Esophagus muscularis mucosa (tissue), 4 donors: ENCODE measurements at places on chromosomes 12 and 14.

GRCh38 chr12:39627914-39628313 is 8.3 kb upstream of the ABCD2 start:
- DNase-seq, result no peak

- no peak for DNase-seq
Measured at GRCh38 chr12:16555630-16556029, 50.3 kb downstream of the LMO3 start.

GRCh38 chr14:92421751-92422150 is 91.8 kb upstream of the RIN3 start:
- DNase-seq, result no peak

- DNase-seq, result no peak
Measured at GRCh38 chr12:46944771-46945170, 119.0 kb upstream of the SLC38A4 start.

GRCh38 chr14:80456209-80456608 is 244.9 kb upstream of the DIO2 start:
- no peak for DNase-seq

GRCh38 chr12:93176610-93177126 is 201.1 kb upstream of the NUDT4 start:
- no peak for DNase-seq

GRCh38 chr14:21804981-21805380 is 131.4 kb upstream of the OR4E1 start:
- no peak for DNase-seq

GRCh38 chr14:43165651-43166050 is 1341.4 kb downstream of the FSCB start:
- no peak for DNase-seq

DNA sequence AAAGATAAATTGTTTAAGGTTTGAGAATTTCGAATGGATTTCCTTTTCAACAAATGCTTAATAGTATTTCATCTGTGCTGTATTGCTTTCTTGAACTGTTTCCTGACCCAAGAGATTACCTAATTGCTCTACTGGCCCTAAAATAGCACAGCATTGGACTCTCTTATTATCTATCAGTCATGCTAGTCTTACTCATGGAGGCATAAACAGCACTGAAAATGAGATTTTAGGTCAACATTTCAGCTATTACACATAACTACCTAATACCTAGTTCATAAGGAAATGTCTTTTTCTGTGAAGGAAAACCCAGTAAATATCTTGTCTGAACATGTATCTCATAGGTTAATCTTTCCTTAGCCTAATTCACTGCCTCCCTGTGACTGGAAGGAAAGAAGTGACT is 4.3 kb upstream of the ABCD2 start:
- DNase-seq, result no peak

GRCh38 chr12:81081726-81082125 is 3.8 kb downstream of the ACSS3 start:
- DNase-seq, result no peak

GRCh38 chr12:119115296-119115905 is 63.3 kb upstream of the HSPB8 start:
- no peak for DNase-seq

DNA sequence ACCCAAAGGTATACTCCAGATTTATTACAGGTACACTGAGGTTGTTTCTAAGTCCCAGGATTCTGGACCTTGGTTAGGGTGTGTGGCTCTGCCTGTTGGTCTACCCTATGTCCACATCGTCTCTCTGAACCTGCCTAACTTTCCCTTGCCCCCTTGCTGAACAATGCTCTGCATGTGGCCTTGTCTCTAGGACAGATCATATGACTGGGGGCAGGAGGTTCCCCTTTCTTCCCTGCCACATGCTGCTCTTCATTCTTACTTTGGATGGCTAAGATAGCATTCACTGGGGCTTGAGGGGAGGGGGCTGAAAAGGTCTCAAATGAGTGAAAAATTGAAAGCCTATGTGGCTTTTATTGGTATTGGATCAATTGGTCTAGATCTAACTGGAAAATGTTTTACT is 49.2 kb downstream of the MBIP start:
- DNase-seq, result no peak

GRCh38 chr12:88723219-88723618 is 142.9 kb upstream of the KITLG start:
- DNase-seq, result no peak

DNA sequence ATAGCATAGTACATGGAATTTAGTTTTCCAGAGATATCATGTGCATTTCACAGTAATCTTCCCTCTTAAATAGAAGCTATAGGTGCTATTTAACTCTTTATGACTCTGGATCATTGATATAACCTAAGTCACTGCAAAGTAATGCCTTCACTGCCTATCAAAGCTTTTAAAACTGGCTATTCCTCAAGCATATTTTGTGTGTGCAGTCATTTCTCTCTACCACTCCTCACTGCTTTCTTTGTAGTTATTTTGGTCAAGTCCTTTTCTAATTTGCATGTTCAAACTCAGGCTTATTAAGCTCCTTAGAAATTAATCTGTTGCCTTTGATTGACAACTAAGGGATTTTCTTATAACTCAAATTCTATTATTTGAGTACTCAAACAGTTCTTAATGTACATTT is 79.4 kb upstream of the PLEKHG7 start:
- no peak for DNase-seq

DNA sequence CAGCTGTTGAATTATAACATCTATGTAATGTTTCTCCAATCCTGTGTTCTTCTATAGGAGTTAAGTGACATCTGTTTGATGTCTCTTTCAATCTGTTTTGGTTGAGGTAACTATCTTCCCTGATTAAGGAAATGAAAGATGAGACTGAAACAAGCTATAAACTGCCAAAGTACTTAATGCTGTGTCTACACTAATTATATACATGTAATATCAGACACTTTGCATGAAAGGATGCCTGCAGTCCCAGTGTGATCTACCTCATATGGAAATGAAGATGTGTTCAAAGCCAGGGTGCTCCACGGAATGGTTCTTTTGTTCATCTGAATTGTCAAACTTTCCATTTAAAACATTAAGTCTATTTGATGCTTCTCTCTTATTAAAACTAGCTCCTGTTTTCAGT is 958.3 kb downstream of the GALC start:
- no peak for DNase-seq

GRCh38 chr12:64680235-64680634 is 69.9 kb downstream of the RASSF3 start:
- no peak for DNase-seq

- DNase-seq, result no peak
Measured at GRCh38 chr14:91204657-91205056, 39.8 kb downstream of the GPR68 start.

DNA sequence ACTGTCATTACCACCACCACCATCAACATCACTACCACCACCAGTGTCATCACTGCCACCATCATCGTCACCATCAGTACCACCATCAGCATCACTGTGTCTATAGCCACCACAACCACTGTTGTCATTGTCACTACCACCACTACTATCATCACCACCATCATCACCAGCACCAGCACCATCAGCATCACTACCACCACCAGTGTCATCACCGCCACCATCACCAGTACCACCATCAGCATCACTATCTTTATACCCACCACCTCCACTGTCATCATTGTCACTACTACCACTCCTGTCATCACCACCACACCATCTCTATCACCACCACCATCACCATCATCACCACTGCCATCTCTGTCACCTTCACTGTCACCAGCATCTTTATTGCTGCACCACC is 60.6 kb downstream of the BEGAIN start:
- peak; percentile 92 for DNase-seq

GRCh38 chr14:32669391-32669790 is 269.3 kb upstream of the NPAS3 start:
- no peak for DNase-seq
